ENCODE measurements at places on chromosomes 3 and 15.

DNA sequence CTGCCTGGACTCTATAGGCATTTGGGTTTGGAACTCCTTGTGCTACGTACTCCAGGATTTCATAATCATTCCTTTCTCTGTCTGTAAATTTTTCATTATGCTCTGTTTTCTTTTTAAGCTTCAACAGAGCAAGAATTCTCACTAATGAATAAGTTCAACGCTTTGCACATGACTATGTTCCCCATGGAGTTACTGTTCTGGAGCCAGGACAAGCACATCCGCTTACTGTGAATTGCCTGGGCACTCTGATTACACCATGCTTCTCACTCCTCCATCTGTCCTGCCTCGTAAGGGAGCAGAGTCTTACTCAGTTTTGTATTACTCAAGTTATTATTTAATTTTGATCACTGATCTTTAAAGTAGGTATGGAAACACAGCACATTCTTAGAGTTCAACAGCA lies 472.7 kb downstream of the RAP2B start:
- DNase-seq, result no peak

DNA sequence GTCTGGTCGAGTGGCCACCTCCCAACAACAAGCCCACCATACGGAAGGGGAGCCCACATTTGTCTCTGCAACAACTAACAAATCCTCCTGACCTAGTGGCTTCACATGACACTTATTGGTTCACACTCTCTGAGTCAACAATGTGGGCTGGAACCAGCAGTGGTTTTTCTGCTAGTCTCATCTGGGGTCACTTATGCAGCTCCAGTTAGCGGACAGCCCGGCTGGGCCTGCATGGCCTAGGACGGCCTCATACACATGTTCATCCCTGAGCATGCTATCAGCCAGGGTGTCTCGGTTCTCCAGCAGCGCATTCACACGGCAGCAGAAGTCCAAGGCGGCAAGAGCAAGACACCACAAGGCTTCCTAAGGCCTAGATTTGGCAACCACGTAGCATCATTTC lies 281.7 kb downstream of the XXYLT1 start:
- no peak for DNase-seq

GRCh38 chr3:39587113-39587512 lies 119.6 kb downstream of the MOBP start:
- no peak for DNase-seq

- no peak for DNase-seq
These were observed 43.3 kb downstream of the SUCNR1 start for GRCh38 chr3:151916781-151917180.

DNA sequence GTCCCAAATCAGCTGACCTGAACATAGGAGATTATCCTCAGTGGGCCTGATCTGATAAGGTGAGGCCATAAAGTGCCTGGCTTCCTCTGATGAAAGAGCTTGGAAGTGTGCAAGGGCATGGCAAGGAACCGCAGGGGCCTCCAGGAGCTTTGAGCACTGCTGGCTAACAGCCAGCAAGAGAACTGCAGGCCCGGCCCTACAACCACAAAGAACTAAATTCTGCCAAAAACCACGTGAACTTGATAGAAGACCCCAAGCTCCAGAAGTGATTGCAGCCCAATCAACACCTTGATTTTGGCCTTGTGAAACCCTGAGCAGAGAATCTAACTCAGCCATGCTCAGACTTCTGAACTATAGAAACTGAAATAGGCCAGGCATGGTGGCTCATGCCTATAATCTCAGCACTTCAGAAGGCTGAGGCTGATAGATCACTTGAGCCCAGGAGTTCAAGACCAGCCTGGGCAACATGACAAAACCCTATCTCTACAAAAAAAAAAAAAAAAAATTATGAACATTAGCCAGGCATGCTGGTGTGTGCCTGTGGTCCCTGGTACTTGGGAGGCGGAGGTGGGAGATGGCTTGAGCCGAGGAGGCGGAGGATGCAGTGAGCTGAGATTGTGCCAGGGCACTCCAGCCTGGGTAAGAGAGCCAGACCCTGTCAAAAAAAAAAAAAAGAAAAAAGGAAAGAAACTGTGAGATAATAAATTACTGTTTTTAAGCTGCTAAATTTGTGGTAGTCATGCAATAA lies 7.7 kb upstream of the DIS3L start:
- DNase-seq, result no peak
